ENCODE measurements at places on chromosomes 2 and 18. TPM values are rescaled to one million over a fixed set of nuclear protein-coding genes. Genes with fewer than 3 reads are reported as not detected.

GRCh38 chr2:144671695-144672455 lies 152.0 kb upstream of the ZEB2 start:
- no peaks in the 10 kb centered on the region for H3K4me1 ChIP-seq
- H3K4me3 ChIP-seq = no peak overlapping the region
- no peak for DNase-seq
- H3K27ac ChIP-seq = no peak overlapping the region
- H3K36me3 ChIP-seq = no peaks in the 10 kb centered on the region

- H3K27me3 ChIP-seq = no peaks in the 10 kb centered on the region
- no peaks in the 10 kb centered on the region for H3K4me1 ChIP-seq
- no peak for DNase-seq
- no peak overlapping the region for H3K4me3 ChIP-seq
- no peak overlapping the region for H3K27ac ChIP-seq
Observed at GRCh38 chr18:66558773-66559172, 45.1 kb downstream of the CDH19 start.

DNA sequence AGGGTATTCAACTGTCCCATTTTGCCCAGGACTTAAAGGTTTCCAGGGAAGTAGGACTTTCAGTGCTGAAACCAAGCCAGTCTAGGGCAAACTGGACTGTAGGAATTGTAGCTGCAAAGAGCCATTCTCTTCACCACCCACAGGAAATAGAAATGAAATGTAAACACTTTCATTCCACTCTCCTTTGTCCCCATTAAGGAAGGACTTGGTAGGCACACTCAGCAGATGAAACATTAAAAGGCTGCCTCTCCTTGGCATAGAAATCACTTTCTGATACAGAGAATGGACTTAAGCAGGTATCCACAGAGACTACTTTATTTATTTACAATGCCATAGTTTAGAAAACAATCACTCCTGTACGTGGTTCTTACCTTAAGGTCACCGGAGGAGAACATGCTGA lies 102.9 kb upstream of the CCDC195 start:
- no peaks in the 10 kb centered on the region for H3K4me1 ChIP-seq
- H3K36me3 ChIP-seq = peaks cover 80% of the 10 kb centered on the region
- peak overlapping the region; percentile 15 for H3K27ac ChIP-seq
- DNase-seq = no peak
- H3K4me3 ChIP-seq = no peak overlapping the region

GRCh38 chr2:157194844-157195243 lies 62.7 kb upstream of the GALNT5 start:
- H3K27me3 ChIP-seq = peaks cover 5% of the 10 kb centered on the region
- peaks cover 4% of the 10 kb centered on the region for H3K4me1 ChIP-seq
- no peaks in the 10 kb centered on the region for H3K36me3 ChIP-seq
- no peak overlapping the region for H3K27ac ChIP-seq
- no peak for DNase-seq

The MERTK gene
- 0.10 TPM for total RNA-seq

GRCh38 chr2:68662466-68662865 lies 19.1 kb downstream of the PROKR1 start:
- no peak overlapping the region for H3K27ac ChIP-seq
- no peak overlapping the region for H3K4me3 ChIP-seq
- peaks cover 7% of the 10 kb centered on the region for H3K4me1 ChIP-seq

DNA sequence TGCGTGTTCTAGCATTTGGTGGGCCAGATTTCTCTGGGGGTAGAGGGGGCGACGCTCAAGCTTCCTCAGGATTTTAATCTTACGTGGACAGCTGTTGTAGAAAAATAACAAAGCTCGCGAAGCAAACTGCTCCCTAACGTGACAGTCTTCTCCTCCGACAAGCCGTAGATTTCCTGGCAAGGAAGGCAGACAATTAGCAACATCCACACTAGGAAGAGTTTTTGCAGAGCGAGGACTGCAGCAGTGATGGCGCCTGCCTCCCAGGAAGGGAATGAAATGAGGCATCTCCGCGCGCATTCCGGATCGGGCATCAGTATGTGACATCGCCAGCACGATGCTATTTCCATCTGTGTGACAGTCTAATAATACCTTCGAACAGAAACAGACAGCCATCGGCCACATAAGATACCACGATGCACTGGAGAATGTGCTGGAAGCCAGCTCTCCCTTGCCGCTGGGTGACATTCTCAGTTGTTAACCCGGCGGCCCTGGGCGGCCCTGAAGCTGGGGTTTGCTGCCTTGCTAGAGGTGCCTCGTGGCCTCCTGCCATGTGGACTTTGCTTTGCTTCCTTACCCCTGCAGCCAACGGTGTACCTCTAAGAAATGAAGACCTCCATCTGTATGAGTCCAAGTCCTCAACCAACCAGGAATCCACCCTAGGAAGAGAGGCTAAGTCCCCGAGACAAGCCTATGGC lies 101.8 kb upstream of the AGAP1 start:
- peaks cover 4% of the 10 kb centered on the region for H3K27me3 ChIP-seq
- H3K36me3 ChIP-seq = no peaks in the 10 kb centered on the region

The FZD7 gene
- 0.08 TPM for total RNA-seq

GRCh38 chr18:43904209-43904837 lies 627.0 kb upstream of the SYT4 start:
- no peak overlapping the region for H3K4me3 ChIP-seq
- H3K27me3 ChIP-seq = no peaks in the 10 kb centered on the region
- no peaks in the 10 kb centered on the region for H3K4me1 ChIP-seq
- no peak for DNase-seq

The GTF3C2 gene
- 62.6 TPM for total RNA-seq

The INO80D gene
- 24.6 TPM for total RNA-seq

GRCh38 chr2:9815844-9816279 lies 27.4 kb upstream of the TAF1B start:
- H3K4me3 ChIP-seq = no peak overlapping the region
- peaks cover 17% of the 10 kb centered on the region for H3K27me3 ChIP-seq
- H3K4me1 ChIP-seq = peaks cover 15% of the 10 kb centered on the region
- H3K27ac ChIP-seq = no peak overlapping the region
- no peaks in the 10 kb centered on the region for H3K36me3 ChIP-seq

The ELAC1 gene
- 9.4 TPM for total RNA-seq
